ENCODE measurements at places on chromosomes 1 and 21.

- no peak for DNase-seq
Observed at GRCh38 chr1:85386068-85386722, 78.8 kb downstream of the DDAH1 start.

DNA sequence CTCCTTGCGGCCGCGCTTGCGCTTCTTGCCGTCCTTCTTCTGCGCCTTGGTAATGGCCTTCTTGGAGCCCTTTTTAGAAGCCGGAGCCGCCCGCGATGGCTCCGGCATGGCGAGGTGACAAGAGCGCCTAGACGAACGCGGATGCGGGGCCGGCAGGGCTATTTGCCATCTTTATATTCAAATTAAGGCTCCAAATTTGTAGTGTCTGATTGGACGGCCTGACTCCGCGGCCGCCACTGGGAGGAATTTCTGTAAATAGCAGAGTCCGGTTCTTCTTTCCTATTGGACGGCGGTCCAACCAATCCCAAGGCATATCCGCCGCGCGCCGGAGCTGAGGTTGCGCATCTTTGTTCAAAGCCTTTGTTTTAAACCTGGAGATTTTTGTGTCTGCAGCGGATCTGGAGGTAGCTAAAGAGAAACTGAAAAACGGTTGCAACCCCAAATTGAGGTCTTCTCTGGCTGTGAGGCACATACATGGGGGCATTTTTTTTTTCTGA, 22.6 kb upstream of the RNF187 start:
- peak; percentile 78 for DNase-seq

DNA sequence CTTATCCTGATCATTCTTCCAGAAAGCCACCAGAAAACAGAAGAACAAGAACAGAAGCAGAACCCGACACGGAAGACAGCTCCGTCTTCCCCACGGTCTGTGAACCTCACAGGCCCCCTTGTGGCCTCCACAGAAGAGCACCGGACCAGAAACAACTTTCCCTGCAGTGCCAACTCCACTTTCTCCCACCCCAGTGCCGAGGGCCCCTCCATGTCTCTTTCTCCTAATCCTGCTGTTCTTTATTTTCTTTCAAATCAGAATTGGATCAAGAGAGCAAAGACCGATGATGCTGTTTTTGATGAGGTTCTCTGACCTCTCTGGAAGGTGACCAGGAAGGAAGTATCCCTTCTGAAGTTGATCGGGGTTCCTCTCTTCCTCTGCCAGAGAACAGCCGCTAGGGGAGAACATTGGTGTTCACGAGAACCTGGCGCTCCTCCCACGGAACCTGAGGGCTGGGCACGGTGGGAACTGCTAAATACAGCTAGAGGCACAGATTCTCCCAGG, 58.9 kb upstream of the CTTNBP2NL start:
- no peak for DNase-seq

GRCh38 chr1:159141584-159142390, 29.6 kb upstream of the CADM3 start:
- DNase-seq: no peak

- DNase-seq: no peak
Observed at GRCh38 chr1:204382714-204383083, 23.0 kb upstream of the PLEKHA6 start.

DNA sequence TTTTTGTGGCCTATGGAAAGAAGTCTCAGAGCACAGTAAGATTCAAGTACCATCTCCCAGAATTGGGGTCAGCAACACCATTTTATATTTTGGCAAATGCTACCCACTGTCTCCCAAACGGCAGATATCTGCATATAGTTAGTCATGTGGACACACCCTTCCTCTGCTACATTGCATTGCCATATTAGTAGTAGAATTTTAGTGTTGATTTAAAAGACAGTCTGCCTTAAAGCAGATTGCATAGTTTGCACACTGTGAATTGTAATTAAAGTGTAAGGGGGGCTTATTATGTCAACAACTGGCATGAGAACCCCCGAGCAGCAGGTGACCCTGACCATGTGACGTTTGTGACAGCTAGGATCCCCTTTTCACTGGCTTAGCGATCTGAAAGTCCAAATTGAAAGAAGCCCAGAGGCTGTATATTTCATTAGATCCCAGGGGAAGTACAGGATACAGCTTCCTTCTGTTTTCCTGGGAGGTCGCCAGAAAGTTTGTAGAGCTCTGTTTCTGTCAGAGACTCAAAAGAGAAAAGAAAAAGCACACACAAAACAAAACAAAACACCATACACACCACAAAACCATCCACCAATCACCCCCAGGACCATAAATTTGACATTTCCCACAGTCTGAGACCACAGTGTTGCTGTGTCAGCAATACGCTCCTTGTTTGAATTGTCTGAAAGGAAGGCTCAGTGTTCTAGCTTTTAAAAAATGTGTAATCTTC, 172.4 kb downstream of the NFIA start:
- DNase-seq: no peak

DNA sequence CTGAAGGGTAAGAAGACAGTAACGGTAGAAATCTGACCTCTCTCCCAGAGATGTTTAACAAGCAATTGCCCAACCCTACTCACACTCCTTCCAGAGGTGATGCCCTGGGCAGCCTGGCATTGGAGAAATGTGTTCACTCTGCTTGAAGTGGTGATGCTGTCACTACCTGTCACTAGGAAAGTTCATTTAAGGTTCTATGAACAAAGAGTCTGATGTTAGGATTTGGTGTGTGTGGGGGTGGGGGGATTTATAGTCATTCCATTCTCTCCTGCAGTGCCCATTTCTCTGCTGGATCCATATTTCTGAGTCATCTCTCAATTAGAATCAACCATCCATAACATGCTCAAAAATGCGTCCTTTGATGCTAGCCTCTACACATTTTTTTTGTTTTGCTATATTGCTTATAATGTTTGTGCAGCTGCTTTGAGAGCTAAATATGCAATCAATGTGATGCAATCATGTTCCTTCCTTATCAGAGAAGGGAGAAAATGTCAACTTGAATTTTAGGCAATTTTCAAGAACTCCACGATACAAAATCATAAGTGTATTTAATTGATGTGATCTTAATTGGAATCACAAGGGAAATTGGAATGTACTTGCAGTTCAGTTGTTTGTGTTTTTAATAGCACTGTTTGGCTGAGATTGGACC, 173.9 kb downstream of the DUSP10 start:
- no peak for DNase-seq

DNA sequence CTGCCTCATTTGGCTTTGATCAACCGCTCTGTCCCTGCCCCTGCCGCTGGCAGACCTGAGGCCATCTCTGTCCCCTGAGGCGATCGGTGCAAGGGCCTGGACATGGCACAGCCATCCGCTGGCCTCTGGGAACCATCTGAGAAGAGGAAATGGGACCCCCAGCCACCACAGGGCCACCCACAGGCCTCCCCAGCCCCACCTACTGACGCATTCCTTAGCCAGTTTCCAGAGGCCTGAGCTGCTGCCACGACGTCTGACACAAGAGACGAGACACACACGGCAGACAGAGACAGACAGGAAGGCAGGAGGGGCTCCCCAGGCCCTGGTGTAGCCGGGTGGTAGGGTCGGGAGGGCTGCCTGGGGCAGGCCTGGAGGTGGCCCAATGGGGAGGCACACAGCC, 37.3 kb upstream of the EDN2 start:
- DNase-seq: no peak

DNA sequence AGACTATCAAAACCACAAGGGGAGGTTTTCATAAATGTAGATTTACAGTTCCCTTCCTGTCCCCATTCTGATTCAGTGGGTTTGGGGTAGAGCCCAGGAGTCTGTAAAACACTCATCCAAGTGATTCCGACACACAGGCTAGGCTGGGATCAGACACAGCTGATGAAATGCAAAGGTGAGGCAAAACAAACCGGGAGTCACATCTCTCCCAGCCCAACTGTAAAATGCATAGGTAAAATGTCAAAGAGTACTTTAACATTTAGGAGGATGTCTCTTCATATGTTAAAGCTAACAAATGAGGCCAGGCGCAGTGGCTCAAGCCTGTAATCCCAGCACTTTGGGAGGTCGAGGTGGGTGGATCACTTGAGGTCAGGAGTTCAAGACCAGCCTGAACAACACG, 45.0 kb downstream of the ZNF281 start:
- no peak for DNase-seq

- DNase-seq: no peak
Observed at GRCh38 chr1:58824753-58825389, 41.0 kb upstream of the JUN start.

- DNase-seq: peak; percentile 73
Observed at GRCh38 chr1:19010995-19011844, 54.7 kb upstream of the IFFO2 start.

DNA sequence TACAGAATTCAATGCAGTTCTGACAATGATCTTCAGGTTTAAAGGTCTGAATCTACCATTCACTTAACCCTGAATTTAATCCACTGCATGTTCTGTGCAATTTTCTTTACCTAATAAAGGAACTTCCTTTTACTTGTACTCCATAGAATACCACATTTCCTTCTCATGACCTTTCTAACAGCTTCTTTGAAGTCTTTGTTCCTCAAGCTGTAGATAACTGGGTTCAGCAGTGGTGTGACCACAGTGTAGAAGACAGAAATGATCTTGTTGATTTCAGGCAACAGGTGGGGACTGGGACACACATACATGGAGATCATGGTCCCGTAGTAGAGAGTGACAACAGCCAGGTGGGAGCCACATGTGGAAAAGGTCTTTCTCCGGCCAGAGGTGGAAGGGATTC, 878 bp downstream of the OR11L1 start:
- DNase-seq: no peak

- DNase-seq: peak; percentile 23
Observed at GRCh38 chr1:243917177-243917862, 67.3 kb upstream of the AKT3 start.

DNA sequence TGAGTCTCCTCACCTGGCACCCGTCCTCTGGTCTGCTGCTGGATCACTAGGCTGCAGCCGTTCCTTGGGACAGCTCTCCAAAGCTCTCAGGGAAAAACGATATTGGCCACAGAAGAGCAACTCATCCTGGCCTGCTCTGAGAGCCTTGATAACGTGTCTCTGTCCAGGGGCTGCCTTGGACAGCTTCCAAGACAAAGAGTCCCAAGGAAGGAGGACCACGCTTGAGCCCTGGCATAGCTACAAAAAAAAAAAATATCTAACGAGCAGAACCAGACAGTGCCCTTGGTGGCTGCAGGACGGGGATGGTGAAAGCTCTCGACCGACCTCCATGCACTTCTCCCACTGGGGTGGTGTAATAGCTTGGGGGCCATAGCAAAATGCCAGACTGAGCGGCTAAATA, 589.6 kb downstream of the NPHP4 start:
- DNase-seq: no peak

GRCh38 chr1:232493869-232494268, 136.1 kb downstream of the SIPA1L2 start:
- DNase-seq: no peak

- no peak for DNase-seq
Observed at GRCh38 chr1:50735443-50735842, 224.6 kb downstream of the FAF1 start.

Data from stimulated activated CD4-positive, alpha-beta T cell treated with anti-CD3 and anti-CD28 coated beads, Interleukin-12 subunit alpha, Interleukin-12 subunit beta, amount 100 ng/mL, for 4 hours (primary cell).